Left cardiac atrium (tissue), 4 donors: ENCODE measurements at places on chromosomes 16 and 17. TPM values are rescaled to one million over a fixed set of nuclear protein-coding genes. Genes with fewer than 3 reads are reported as not detected.

GRCh38 chr17:78716814-78717393 is 65.2 kb downstream of the CYTH1 start:
- DNase-seq: peak; percentile 72

- DNase-seq: no peak
Measured at GRCh38 chr16:90057738-90058173, 19.4 kb downstream of the PRDM7 start.

DNA sequence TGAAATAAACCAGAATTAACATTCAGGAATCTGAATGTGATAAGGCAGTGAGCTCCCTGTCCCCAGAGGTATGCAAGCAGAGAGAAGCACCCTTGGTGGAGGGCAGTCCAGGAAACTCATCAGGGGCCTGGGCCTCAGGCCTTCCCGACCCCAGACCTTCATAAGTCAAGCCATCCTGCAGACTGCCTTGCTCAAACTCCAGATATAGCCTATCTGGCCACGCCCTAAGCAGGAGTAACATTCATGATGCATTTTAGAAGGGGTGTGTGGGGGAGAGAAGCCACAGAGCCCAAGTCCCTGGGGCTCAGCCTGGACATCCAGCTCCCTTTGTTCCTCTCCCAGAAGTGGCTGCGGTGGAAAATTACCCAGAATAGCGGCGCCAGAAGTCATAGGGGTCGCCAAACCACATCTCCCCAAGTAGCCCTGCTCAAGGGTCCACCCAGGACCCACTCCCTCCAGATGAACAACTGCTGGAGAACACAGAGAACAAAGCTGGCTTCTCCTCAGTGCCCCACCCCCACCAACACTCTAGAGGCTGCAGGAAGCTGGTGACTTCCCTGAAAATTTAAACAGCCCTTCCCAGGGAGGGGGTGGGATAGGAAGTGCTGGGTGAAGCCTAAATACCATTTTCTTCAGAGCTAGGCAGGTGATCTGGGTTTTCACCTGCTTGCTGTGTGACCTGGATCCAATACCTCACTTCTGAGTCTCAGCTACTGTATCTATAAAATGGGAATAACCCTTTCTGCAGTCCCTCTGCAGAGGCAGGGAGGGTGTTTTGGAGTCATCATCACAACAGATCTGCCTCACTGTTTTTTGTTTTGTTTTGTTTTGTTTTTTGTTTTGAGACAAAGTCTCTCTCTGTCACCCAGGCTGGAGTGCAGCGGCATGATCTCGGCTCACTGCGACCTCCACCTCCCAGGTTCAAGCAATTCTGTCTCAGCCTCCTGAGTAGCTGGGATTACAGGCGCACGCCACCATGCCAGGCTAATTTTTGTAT is 1.5 kb upstream of the SREBF1 start:
- DNase-seq: peak; percentile 77

GRCh38 chr16:66395806-66396555 is 29.5 kb downstream of the CDH5 start:
- no peak for DNase-seq

DNA sequence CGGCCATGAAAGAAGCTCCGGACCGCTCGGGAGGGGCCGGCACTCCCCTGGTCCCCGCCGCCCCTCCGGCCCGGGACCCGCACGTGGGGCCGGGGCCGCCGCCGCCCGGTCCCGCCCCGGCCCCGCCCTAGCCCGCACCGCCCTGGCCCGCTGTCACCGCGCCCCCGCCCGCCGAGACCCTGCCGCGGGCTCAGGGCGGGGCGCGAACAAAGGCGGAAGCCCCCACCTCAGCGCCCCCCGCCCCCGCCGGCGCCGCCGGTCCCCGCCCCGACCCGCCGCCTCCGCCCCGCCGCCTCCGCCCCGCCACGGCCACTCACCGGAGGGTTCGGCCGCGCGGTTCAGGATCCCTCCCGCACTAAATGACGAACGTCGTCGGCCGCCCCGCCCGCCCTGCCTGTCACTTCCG is at the start of gene ARHGDIA:
TSS of gene ARHGDIA (minus strand) at position 357 of the 406 bp plus-strand sequence. CDS start 1,407 bp downstream, outside the sequence.
- peak; percentile 43 for DNase-seq

GRCh38 chr17:7213895-7214299 is 5.7 kb downstream of the DLG4 start:
- peak; percentile 81 for DNase-seq

- DNase-seq: no peak
Measured at GRCh38 chr16:12600536-12601256, 203.0 kb downstream of the CPPED1 start.

DNA sequence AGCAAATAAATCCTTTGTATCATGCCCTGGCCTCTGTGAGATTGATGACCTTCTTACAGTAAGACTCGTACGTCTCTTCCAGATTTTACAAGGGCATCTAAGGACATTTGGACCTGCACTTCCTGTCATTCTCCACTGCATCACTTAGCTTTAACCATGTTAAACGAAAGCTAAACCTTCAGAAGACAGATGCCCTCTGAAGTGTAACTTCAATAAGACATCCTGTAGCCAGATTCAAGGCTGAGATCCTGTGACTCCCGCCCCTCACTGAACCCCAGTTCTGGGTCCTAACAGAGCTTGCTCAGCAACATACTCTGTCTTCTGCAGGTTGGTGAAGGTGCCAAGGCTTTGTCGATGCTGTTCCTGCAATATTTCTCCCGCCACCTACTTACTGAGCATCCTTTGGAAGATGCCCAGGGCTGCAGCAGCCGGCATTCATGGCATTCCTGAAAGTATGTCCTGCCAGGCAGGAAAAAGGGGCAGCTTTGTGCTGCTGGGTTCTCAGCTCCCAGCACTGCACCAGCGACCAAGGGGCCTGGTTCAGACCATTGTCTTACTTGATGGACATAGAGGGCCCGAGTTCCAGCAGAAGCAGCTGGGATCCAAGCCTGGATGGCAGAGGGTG is 131.1 kb downstream of the AXIN2 start:
- DNase-seq: no peak

Gene CRK
- total RNA-seq: 44.4 TPM

DNA sequence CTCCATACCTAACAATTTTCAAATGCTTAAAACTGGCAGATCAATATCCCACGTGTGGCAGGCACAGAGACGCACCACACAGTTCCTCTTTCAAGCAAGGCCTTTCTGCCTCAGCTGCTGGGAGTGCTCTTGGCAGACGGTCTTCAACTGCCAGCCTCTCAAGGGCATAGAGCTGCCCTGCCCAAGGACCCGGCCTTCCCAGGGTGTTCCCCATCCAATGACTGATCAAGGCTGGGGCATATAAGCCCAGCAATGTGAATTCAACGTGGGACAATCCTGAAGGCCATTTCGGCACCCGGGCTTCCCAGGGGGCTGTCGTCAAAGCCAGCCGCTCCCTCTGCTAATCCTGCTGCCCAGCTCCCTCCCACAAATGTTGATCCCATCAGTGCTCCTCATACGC is 107.1 kb downstream of the STX8 start:
- DNase-seq: no peak

DNA sequence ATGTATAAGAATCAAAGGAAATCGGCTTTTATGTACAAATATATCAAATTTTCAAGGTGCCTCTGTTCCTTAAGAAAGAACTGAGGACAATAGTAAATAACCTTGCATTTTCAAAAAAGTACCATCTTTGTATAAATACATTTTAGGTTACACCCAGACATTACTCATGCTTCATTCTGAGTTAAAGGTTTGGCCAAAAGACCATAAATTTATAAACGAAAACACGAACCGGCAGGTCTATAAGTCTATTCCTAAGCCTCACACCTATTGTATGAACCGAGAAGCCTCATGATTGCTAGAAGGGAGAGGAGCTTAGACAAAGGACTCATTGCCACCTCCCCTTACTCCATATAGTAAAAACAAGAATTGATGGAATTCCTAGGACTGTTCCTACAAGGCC is 94.6 kb upstream of the PSMD7 start:
- no peak for DNase-seq

GRCh38 chr17:78599419-78599818 is 22.2 kb upstream of the DNAH17 start:
- DNase-seq: no peak

GRCh38 chr17:45440161-45440778 is 7.6 kb upstream of the ARHGAP27 start:
- DNase-seq: no peak

DNA sequence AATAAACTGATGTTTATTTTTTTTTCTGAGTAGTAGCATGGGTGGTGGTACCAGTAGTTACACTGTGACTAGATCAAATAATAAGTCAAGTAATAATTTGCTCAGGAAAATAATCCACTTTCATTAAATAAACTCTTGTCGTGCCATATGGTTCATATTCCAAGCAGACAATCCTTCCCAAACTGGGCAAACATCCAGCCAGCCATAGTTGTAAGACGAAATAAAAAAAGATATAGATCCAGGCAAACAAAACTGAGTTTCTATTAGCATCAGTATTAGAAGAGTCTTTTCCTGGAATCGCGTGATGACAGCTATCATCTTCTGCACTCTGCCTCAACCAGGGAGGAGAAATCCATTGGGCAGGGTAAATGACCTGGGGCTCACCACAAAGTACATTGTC is 508.4 kb upstream of the GOT2 start:
- DNase-seq: no peak

GRCh38 chr17:30274887-30275286 is 16.9 kb downstream of the BLMH start:
- DNase-seq: no peak

DNA sequence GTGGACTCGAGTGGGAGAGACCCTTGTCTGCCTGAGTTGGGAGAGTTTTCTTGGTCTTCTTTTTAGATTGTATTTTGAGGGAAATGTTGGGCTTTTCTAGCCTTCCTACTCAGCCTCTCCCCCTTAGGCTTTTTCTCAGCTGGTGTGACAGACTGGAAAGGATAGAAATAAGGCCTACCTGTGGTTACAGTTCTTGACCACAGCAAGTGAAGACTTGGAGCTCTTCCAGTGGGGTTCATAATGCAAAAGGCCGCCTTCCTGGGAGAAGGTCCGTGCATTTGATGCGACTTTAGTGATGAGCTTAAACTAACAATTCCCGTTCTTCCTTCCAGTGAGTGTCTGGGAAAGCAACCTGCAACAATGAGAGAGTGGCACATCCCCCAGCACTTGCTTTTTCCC is 56.8 kb downstream of the B9D1 start:
- no peak for DNase-seq

Gene PLLP
- 8.2 TPM for total RNA-seq

- no peak for DNase-seq
Measured at GRCh38 chr16:70437582-70438557, 1.0 kb downstream of the ST3GAL2 start.

Gene ATP2C2
- not detected for total RNA-seq

DNA sequence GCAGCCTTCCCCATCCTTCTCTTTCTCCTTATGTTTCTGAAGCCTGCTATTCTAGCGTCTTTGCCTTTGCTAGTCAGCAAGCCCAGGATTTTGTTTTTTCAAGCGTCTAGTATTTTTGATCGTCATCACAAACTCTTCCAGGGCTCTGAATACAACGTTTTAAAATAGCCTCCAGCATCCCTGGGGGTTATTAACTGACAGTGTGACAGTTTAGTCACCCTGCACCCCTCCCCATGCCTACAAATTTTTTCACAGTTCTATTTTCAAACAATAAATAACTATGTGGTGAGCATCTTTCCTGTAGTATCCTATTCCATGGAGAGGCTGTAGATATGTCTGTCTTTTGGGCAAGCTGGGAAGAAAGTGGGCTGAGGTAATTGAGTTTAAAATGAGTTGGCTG is 280.9 kb downstream of the MAP2K4 start:
- no peak for DNase-seq

- DNase-seq: no peak
Measured at GRCh38 chr16:88691924-88692560, 5.7 kb upstream of the SNAI3 start.

- DNase-seq: no peak
Measured at GRCh38 chr17:81741594-81742452, 29.7 kb downstream of the SLC25A10 start.

Gene CHP2
- total RNA-seq: not detected

Gene SYCE1L
- 1.1 TPM for total RNA-seq

DNA sequence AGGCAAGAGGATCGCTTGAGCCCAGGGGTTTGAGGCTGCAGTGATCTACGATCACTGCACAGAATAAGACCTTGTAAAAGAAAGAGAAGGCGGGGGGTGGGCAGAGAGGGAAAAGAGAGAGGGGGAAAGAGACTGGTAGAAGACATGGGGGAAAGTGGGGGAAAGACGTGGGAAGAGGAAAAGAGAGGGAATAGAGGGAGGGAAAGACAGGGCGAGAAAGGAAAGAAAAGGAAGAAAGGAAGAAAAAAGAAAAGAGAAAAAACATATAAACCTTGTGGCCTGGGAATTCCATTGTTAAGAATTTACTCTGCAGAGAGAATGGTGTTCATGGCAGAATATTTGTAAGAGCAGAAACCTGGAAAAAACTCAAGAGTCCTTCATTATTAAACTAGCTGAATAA is 120.4 kb downstream of the RMI2 start:
- no peak for DNase-seq

GRCh38 chr17:15349119-15349518 is 7.7 kb upstream of the TEKT3 start:
- DNase-seq: no peak

DNA sequence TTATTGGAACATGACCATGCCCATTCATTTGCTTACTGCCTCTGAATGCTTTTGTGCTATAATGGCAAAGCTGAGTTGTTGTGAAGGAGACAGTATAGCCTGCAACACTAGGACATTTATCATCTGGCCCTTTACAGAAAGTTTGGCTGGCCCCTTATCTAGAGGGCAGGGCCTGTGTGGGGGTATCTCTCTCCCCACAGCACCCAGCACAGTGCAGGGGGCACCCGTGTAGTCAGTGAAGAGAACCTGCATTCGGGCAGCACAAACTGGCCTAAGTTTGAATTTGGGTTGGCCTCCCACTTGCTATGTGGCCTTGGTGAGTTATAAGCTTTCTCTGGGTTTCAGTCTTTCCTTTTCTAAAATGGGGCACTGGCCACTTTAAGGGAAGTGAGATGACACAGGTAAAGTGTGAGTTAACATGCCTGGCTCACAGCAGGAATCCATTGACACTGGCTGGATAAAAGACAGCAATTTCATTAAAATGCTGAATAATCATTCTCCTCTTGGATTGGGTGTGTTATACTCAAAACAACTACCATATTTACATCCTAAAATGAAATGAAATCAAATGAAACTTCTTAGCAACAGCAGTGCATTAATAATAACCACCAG is 12.1 kb downstream of the UBE2O start:
- no peak for DNase-seq

- no peak for DNase-seq
Measured at GRCh38 chr17:48799069-48799723, 17.8 kb downstream of the TTLL6 start.

DNA sequence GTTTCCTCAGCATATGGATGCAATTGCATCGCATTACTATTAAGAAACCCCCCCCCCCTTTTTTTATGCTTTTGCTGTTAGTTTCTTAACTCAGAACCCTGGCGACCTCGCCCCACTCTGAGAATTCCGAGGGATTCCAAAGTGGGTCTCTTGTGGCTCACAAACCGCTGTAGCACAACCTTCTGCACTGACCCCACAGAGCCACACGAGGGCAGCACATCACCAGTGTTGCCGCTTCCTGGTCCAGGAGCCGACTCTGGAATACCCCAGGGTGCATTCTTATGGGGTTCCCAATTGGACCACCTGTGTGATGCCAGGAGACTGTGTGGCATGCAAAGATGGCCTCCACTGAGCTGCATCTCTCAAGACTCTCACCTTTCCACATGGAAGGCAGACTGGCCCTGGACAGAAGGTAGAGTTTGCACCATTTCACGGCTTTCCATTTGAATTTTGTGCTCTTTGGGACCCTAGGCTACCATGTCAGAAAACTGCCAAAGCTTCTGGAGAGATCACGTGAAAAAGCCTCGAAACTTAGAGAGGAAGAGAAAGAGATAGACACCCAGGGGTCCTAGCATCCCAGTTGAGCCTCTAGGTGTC is 432.7 kb upstream of the ASIC2 start:
- DNase-seq: no peak
